Activated T-helper 1 cell treated with anti-CD3 and anti-CD28 coated beads, Interleukin-12 subunit alpha, Interleukin-12 subunit beta, Interleukin-2, Interleukin-4 antibody, amounts not matched to agents 30 ng/mL and 10 ng/mL and 1 ng/mL, durations not matched to agents 14 hours and 24 hours and 36 hours (primary cell): ENCODE measurements at places on chromosomes 7 and 10. TPM values are rescaled to one million over a fixed set of nuclear protein-coding genes. Genes with fewer than 3 reads are reported as not detected.

- DNase-seq = no peak
These were observed 14.1 kb downstream of the ZWINT start for GRCh38 chr10:56346845-56347415.

DNA sequence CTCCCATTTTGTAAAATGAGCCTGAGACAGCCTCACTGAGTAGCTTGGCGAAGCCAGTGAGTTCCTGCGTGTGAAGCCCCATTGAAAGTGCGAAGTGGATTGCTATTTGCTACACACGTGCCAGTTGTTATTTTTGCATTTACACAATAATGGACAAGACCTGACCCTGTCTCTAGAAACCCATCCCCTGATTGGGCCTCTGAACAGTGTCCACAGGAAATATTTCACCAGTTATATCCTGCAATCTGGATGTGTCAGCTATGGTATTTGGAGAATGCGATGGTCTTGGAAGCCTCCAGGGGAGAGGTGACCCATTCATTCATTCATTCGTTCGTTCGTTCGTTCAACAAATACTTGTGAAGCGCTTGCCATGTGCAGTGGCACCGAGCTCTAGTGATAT, 37.1 kb downstream of the COL13A1 start:
- DNase-seq = no peak

Gene EPO
- not detected in 2 replicates for total RNA-seq

Gene CHST15
- total RNA-seq = 0.15 and 0.18 TPM in 2 replicates

- peak; percentile 1 for DNase-seq
These were observed 131.9 kb downstream of the CALCR start for GRCh38 chr7:93442478-93443224.

DNA sequence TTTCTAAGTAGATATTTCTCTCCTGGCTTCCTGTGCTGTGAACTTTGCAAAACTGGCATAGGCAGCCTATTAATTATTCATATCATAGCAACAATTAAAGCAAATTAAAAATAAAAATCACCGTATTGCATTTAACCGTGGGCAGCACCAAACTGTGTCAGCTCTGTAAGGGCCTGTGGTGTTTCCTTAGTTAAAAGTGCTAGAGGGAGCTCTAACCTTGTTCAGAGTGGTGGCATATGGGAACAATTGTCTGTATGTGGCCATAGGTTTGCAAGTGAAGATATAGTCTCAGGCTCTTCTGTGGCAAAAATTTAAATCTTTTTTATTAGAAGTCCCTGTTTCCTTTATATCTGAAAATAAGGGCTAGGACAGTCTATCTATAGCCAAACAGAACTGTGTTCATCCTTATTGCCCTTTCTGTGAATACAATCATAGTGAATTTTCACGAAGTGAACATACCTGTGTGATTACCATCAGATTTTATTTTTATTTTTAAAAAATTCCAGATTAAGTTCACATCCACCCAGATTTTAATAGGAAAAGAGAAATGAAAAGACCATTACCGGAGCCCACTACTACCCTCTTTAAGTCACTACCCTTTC, 92.6 kb downstream of the POLL start:
- no peak for DNase-seq

Gene MYH16
- total RNA-seq = not detected in 2 replicates

GRCh38 chr7:38034062-38034908, 113.8 kb downstream of the EPDR1 start:
- no peak for DNase-seq

DNA sequence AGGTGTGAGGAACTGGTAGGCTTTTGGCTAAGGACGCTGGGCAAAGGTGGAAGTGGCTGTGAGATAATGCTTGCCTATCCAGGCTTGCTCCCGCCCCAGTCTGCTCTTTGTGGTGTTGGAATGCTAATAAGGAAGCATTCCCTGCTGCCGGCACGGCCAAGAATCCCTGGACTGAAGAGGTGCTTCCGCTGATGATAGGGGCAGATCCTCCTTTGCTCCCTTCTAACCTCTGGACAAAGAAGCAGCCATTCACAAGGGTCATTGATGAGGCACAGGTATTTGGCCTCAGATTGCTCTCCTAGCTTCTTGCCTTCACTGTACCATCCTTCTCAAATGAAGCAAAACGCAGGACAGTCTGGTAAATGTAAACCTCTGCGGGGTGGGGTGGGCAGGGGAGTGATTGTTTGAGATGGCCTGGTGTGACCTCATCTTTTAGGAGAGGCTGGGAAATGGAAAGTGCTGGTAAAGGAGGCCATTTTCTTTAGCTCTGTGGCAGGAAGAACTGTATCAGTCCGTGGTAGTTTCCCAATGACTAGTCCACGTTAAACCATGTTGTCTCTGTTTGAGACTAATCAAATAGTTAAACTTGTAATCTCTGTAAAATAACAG, 1.7 kb downstream of the PGAM1 start:
- no peak for DNase-seq

Gene TUBAL3
- total RNA-seq = not detected in 2 replicates
